Urinary bladder (tissue), 4 donors: ENCODE measurements at places on chromosomes 3 and 15.

DNA sequence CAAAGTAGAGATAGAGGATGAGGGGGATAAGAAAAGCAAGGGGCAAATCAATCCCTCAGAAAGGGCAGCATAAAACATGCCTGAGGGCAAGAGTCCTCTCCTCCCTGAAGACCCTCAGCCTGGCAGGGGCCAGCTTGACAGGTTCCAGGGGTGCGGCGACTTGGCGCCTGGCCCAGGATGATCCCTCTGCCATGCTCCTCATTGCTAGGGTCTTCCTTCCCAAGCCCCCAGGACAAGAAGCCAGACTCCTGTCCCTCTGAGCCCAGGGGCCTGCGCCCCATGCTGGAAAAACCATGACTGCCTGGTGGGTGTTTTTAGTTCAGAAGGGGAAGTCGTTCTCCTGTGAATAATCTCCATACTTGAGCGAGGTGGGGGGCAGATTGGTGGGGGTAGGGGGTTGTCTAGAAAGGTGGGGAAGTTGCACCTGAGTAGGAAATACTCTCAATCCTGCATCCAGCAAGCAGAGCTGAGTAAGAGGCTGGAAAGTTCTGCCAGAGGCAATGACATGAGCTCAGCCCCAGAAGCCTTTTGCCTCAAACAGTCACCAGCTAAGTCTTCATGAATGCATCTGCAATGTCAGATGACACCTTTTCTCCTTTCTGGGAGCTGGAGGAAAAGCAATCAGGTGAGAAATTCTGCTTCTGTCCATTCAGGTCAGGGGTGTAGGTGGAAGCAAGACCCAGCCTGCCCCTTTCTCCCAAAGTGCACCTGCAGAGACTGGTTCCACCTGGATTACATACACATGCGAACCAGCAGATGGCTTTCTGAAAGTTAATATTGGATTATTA, 18.3 kb downstream of the SLC12A8 start:
- DNase-seq = no peak

- DNase-seq = no peak
These were observed 211.2 kb upstream of the STRIT1 start for GRCh38 chr3:155504682-155505081.

DNA sequence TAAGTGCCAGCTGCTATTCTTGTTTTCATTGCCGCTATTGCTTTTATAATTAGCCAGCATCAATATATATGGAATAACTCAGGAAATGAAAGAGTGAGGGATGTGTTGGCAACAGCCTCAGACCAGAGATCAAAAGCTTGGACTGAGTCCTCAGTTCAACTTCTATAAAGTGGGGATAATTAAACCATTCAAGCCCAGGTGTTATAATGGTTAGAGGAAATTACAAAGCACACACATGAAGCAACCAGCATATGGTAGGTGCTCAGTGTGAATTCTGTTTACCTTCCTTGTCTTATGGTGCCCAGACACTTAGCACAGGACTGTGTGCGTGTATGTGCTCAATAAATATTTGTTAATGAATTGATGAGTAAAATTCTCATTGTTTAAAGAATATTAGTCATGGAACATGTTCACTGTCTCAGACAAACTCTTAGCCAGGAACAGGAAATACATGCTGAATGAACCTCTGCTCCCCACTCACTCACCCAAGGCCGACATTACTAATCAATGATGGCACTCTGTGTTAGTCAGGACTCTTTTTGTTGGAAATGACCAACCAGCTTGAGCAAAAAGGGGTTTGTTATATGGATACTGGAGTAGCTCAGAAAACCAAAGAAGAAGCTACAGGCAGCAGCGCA, 16.7 kb upstream of the CCDC174 start:
- DNase-seq = no peak

- no peak for DNase-seq
These were observed 12.0 kb downstream of the SEMA5B start for GRCh38 chr3:123015596-123015995.

DNA sequence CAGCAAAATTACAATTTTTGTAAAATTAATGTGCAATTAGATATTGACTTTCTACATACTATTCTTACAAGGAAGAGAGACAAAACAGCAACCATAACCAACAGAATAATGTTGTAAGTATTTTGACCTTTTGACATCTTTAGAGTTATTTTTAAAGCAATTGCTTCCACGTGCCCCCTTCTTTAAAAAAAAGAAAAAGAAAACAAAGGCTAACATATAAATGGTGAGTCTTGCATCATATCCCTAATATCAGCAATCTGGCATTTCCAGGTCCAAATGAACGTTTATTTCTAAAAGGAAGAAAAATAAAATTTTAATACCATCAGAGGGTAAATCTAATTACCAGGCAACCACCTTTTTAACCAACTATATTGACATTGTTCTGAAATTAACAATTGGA, 19.3 kb upstream of the STRIT1 start:
- no peak for DNase-seq

DNA sequence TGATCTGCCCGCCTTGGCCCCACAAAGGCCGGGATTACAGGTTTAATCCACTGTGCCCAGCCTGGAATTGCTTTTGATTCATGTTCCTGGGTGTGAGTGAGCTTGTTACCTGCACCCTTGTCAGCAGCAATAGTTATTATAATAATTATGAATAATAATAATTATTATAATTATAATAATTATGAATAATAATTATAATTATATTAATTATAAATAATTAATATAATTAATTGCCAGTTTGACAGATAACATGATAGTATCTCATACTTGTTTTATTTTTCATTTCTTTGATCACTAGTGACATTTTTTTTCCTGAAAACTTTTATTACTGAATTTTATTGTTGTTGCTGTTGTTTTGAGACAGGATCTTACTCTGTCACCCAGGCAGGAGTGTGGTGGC, 21.1 kb upstream of the TRAK1 start:
- no peak for DNase-seq

DNA sequence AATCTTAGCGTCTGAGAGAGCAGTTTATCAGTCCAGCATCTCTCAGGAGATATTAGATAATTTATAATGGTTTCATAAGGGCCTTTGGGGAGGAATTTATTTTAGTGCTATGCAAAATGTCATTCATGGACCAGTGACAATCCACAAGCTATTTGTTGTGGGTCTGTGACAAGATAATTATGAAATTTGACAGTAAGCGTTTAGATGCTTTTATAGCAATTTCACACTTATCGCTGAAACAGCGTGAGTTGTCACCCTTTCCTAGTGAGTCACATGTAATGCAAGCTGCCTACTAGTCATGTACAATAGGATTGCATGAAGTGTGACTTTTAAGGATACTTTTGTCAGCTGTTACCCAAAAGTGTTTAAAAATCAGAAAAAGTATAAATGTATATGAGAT, 315.6 kb upstream of the THBS1 start:
- DNase-seq = no peak

GRCh38 chr3:74590620-74591262, 23.7 kb downstream of the CNTN3 start:
- DNase-seq = no peak

GRCh38 chr3:39139442-39139841, 13.9 kb downstream of the CSRNP1 start:
- no peak for DNase-seq

DNA sequence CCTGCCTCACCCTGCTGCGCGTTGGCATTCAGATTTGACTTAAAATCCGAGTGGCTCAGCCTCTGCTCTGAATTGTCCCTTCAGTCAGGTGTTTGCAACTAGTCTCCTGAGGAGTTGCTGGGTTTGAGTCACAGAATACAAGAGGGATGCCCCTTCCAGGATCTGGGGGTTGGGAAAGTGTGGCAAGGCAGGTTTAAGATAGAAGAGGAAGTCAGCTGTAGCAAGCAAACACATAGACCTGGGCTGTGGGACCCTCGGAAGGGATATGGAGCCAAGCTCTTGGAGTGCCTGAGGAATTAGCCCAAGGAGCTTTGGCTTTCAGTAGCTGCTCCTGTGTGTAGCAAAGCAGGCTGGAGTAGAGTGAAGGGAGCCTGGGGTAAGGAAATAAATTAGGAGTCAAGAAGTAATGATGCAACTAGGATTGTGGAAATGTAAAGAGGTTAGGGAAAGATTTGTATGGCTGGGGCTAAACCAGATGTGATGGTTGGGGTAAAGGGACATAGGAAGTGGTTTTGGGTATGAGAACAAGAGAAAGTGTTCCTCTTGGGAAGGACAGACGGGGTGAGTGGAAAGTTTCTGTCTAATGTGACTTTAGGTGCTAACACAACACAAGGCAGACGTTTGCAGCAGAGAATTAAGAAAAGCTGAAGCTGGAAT, 41.2 kb downstream of the RAB7A start:
- no peak for DNase-seq

DNA sequence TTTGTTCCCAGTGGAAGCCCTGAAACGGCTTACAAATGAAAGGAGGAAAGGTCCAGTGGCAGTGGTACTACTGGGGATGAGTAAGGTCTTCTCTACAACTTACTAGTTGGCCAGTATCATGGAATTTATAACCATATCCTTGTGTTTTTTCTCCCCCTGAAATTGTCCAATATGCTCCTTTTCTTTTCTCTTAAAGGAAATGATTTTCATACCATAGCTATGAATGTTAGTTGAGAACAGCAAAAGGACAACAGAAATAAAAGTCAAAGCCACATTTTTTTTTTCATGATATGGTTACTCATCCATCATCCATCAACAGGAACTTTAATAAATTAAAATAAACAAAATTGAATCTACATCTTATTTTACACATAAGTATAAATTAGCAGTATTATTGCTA, 450.4 kb downstream of the MFSD1 start:
- no peak for DNase-seq

DNA sequence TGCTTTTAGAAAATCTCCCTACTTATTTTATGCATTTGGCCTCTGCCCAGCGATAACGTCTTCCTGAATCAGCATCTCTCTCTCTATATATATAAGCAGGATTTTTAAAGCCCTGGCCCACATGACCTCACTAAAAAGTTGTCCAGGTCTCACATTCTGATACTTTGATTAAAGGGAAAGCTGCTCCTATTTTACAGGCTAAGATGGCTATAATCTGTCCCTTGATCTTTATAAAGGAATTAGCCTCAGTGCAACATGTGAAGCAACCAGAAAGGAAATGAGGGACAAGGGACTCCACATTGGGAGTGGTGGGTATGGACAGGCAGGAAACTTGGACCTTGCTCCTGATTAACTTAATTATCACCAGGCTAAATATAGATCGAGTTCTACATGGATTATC, 25.6 kb upstream of the MUC13 start:
- no peak for DNase-seq

DNA sequence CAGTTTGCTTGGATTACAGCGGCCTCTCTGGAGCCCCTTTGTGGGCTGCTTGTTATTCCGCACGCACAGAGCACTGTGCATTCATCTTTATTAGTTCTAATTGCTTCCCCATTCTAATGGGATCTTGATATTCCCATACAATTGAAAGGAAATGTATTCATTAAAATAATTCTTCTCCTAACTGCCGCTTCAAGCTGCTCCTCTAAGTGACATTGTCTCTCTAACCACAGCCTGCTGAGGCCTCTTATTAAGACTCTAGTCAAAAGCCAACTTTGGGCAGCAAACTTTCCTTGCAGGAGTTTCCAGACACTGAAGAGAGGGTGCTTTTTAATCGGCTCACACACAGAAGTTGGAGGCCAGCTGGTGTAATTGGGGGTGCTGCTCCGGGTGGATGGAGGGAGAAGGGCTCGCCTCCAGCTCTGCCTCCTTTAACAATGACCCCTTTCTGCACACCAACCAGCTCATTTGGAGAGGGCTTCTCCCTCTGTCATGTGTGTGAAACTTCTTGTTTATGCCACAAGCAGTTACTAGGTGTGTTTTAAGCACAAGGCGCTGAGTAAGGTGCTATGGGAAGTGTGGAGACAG, 5.6 kb upstream of the MAGEF1 start:
- DNase-seq = no peak

- DNase-seq = no peak
These were observed 43.4 kb downstream of the HCN4 start for GRCh38 chr15:73325191-73325861.

- DNase-seq = no peak
These were observed 39.3 kb downstream of the BDH1 start for GRCh38 chr3:197516517-197516889.
